ENCODE measurements at places on chromosomes 3 and 15. TPM values are rescaled to one million over a fixed set of nuclear protein-coding genes. Genes with fewer than 3 reads are reported as not detected.

GRCh38 chr3:62135741-62136140 is 237.6 kb downstream of the FEZF2 start:
- H3K4me3 ChIP-seq: no peak overlapping the region

DNA sequence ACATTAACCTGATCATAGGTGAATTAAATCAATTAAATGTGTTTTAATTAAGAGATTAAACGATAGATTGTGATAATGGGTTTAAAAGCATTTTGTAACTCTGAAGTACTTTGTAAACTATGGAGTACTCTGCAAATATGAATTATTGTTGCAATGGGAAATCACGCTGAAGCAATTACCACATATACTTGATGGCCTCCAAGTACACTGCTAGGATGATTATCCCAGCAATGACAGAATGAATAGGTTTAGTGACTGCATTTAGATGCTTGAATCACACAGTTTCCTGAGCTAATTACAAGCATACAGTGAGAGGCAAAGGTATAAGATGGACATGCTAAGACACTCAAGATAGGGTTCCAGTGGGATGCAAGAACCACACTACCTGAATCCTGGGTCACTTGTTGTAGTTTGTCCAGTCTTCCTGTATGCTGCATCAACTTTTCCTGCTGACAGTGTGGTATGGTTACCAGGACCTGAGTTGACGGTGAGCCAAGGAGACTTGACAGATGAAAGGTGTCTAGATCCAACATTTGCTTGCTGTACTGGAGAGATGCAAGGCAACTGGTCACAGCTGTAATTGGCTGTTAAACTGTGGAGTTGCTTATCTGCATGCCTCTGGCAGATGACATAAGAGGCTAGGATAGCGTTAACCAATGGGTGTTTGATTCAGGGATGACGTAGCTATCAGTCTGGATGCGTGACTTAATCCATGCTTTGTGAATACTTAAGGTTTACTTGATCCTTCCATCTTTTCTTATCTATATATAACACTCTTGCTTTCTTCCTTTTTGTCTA is 38.0 kb downstream of the RNF13 start:
- no peak for DNase-seq
- no peaks in the 10 kb centered on the region for H3K27me3 ChIP-seq
- H3K4me3 ChIP-seq: no peak overlapping the region
- H3K27ac ChIP-seq: no peak overlapping the region
- H3K4me1 ChIP-seq: no peaks in the 10 kb centered on the region

- H3K27ac ChIP-seq: no peak overlapping the region
- H3K4me3 ChIP-seq: no peak overlapping the region
- no peak for DNase-seq
- no peaks in the 10 kb centered on the region for H3K27me3 ChIP-seq
- no peaks in the 10 kb centered on the region for H3K36me3 ChIP-seq
Measured at GRCh38 chr3:134707908-134708597, 57.2 kb upstream of the KY start.

GRCh38 chr15:48596841-48597240 is 48.7 kb downstream of the FBN1 start:
- no peaks in the 10 kb centered on the region for H3K27me3 ChIP-seq
- no peaks in the 10 kb centered on the region for H3K36me3 ChIP-seq
- no peaks in the 10 kb centered on the region for H3K4me1 ChIP-seq

DNA sequence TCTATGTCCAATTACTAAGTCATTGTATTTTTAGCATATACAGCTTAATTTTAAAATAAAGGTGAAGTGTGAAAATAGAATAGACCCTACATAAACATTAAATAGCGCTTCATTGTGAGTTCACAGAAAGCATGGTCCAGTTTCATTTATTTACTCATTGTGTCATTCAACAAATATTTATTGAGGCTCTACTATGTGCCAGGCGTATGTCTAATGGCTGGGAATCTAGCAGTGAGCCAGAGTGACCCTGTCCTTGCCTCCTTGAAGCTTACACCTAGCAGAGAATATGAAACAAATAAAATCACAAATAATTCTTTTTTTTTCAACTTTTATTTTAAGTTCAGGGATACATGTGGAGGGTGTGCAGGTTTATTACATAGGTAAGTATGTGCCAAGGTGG is 161.7 kb downstream of the CFAP20DC start:
- H3K27me3 ChIP-seq: no peaks in the 10 kb centered on the region
- no peak overlapping the region for H3K27ac ChIP-seq
- H3K36me3 ChIP-seq: no peaks in the 10 kb centered on the region
- DNase-seq: no peak

The GOLGA6L10 gene
- total RNA-seq: 3.0 TPM
